ENCODE measurements at places on chromosomes 7 and 10.
A peak's percentile ranks its signal among the peaks of the same experiment; 100 is the strongest.

- DNase-seq, result no peak
Observed at GRCh38 chr10:105017116-105017515, 376.0 kb downstream of the SORCS3 start.

DNA sequence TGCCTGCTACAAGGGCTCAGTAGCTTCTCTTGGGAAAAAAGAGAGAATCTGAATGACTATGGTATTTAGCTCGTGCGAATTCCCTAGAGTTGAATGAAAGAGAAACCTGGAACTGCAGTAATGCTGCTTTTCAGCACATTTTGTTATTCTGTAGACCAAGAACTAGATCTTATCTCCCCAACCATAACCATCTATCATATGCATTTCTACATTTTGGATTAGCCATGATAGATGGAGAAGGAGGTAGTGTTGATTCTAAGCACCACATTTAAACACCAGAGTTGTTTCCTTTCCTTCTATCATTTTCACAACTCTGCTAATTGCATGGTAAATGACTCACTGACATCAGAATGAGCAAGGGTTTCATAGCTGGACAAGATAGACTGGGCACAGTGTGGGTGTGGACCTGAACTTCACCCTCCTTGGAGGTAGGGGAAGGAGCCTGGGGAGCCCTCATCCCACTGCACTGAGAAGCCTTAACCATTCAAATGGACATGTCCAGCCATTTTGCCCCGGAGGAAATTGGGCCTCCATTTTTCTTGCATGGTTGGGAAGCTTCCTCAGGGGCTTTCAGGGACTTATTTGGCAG, 55.3 kb upstream of the BMPER start:
- no peak for DNase-seq

GRCh38 chr7:140909476-140910161, 15.1 kb downstream of the BRAF start:
- DNase-seq, result no peak

- no peak for DNase-seq
Observed at GRCh38 chr7:24778543-24779282, 21.4 kb upstream of the GSDME start.

DNA sequence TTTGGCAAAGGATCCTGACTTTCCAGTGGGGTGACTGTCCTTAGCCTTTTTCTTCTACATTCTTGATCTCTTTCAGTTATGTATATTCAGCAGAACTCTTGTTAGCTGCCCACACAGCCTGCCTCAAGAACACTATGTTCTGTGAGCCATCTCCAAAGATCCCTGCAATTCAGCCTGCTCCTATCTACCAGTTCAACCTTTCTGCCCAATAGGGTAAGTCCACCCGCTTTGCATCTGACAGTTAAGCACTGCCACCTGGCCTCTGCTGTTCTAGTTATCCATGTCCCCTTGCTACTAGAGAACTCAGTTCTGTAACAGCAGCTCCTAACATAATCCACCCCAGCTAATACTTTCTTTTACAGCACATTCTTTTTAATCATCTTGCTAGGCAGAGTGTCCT, 13.5 kb downstream of the OR9A2 start:
- no peak for DNase-seq

DNA sequence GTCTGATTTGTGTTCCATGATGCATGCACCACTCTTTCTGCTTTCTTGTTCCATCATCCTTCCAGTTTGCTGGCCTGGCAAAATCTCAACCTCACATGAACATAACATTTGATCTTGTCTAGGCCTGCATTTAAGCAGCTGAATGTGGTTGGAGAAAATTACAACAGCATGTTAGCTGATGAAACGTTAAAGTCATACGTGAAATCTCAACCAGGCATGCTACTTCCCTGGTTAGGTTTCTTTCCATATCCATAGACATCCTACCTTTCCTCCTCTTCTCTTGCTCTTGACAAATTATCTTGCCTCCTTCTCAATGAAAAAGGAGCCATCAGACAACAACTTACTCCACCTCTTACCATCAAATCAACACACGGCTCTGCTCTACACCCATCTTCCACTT, 153.6 kb downstream of the C1GALT1 start:
- DNase-seq, result no peak

GRCh38 chr10:123891144-123892071, at the start of gene CPXM2:
CPXM2 (minus strand) TSS chr10:123891807; CDS start chr10:123891659, 148 bp downstream.
- DNase-seq, result no peak

- no peak for DNase-seq
Observed at GRCh38 chr7:150323682-150324372, 482 bp upstream of the ACTR3C start.

- no peak for DNase-seq
Observed at GRCh38 chr10:46551701-46552525, 4.5 kb downstream of the GPRIN2 start.

- DNase-seq, result no peak
Observed at GRCh38 chr10:124152139-124153022, 59.0 kb upstream of the CHST15 start.

DNA sequence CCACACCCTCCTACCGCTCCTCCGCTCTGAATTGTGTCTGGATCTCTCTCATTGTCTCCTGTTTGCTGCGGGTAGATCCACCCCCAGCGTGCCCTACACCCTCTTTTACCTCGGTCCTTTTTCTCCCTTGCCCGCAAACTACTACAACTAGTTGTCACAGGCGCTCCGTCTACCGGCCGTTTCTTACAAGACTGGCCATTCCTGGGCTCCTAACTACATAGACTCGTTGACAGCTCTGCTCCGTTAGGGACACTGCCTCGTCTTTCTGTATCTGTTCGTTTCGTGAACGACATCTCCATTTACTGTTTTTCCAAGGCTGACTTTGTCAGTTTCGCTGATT, 786 bp downstream of the TAF3 start:
- DNase-seq, result peak; percentile 31

Data from frontal cortex (tissue), 4 donors.